ENCODE measurements at places on chromosomes 3 and 15.

DNA sequence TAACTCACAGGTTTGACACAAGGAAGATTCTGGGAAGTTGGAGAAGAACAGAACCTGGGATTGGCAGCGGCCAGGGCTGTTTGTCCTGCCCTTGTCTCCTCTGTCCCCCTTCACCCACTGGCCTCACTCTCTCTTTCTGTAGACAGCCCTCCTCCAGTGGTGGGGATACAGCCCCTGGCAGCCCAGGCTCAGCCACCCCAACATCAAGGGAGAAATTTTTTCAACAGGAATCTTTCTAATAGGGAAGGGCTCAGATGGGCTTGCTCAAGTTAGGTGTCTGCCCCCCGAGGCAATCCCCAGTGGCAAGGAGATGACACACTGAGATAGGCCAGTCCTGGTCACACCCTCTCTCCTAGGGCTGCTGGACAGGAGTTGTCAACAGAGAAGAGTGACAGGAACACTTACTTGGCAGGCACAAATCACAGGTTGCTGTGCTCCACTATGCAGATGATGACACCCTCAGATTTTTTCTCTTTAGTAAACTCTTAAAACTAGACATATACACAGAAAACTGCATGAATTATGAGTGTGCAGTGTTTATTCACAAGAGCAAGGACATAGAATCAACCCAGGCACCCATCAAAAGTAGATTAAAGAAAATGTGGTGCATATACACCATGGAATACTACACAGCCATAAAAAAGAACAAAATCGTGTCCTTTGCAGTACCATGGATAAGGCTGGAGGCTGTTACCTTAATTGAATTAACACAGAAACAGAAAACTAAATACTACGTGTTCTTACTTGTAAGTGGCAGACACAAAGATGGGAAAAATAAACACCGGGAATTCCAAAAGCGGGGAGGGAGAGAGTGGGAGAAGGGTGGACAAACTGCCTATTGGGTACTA lies 36.3 kb downstream of the PLA2G4D start:
- DNase-seq, result no peak

- no peak for DNase-seq
Measured at GRCh38 chr3:170180079-170180907, 1.2 kb downstream of the PHC3 start.

DNA sequence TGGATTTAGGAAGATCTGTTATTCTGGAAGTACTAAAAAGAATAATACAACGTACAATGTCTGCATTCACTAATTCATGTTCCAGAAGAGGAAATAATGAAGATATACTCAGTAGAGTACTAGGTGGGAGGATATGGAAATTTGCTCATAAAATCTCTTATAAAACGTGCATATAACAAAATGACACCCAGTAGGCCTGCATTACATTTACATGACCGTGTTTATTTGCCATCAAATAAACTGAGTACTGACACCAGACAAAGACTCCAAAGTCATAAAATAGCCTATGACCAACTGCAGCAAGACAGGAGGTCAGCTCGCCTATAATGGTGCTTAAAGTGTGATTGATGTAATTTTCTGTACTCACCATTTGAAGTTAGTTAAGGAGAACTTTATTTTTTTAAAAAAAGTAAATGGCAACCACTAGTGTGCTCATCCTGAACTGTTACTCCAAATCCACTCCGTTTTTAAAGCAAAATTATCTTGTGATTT lies 60.4 kb downstream of the DCUN1D1 start:
- DNase-seq, result no peak

GRCh38 chr3:139110072-139110830 lies 65.6 kb upstream of the PRR23C start:
- DNase-seq, result no peak

- no peak for DNase-seq
Measured at GRCh38 chr3:170178651-170179050, 2.9 kb downstream of the PHC3 start.

- no peak for DNase-seq
Measured at GRCh38 chr15:51580982-51581381, 41.6 kb downstream of the DMXL2 start.

DNA sequence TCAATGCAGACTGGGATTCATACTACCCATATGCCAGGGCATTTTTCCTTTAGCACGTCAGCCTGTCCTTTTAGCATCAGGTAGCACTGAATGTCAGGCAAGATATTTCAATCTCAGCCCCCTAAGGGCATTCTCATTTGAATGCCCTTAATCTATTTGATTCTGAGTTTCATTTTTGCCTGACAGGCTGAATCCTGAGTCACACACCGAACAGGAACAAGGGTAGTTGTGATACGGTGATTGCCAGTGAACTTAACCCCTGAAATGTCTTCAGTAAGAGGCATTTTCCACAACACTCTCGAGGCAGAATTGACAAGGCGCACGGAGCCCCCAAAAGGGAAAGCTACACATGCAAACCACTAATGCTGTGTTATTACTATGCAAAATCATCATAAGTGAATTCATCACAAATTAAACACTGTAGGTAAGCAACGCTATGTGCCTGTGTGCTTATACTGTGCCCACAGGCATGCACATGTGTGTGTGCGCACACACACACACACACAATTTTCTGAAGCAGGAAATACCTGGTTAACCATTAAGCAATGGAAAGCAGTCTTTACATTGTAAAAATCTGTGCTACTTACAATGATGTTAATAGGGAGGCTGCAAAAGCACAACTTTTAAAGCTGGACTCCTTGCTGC lies 130.4 kb downstream of the ZNF385D start:
- no peak for DNase-seq

GRCh38 chr3:121649645-121650044 lies 11.1 kb downstream of the HCLS1 start:
- no peak for DNase-seq

DNA sequence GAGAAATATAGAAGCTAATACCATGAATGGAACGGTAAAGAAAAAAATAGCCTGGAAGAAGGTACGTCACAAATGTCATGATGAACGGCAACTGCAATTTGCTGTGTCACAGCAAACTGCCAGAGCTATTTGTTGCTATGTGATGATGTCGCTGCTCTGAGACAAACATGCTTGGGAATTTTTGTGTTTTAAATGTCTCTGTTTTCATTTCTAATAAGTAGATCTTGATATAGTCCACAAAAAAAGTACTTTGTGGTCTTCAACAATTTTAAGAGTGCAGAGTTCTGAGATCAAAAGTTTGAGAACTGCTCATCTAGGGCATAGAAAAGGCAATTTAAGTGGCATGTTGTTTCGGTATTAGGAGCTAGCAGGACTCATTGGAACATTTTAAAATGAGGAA lies 4.3 kb upstream of the NR1D2 start:
- DNase-seq, result no peak

- peak; percentile 12 for DNase-seq
Measured at GRCh38 chr3:48748754-48749153, 31.7 kb upstream of the IP6K2 start.

GRCh38 chr15:93121973-93122910 lies 33.2 kb upstream of the RGMA start:
- no peak for DNase-seq

DNA sequence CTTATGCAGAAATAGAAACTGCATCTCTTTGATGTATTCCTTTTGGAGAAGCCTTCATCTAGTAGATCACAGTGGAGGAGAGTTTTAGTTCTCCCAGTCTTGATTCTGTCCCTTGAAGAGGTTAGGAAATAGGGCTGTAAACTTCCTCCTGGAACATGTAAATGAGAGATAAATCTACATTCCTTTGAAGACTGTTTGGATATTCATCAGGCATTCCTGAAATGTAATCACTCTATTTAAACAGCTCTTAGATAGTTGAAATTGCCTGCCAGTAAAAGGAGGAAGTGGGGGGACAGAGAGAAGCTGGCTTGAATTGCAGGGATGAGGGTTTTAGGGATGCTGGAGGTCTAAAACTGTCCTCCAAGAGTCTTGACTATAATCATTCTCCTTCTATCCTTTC lies 254.3 kb upstream of the LRRC3B start:
- no peak for DNase-seq

- no peak for DNase-seq
Measured at GRCh38 chr3:23442598-23443383, 239.7 kb downstream of the UBE2E2 start.

- no peak for DNase-seq
Measured at GRCh38 chr3:167302678-167303077, 77.4 kb downstream of the ZBBX start.

- DNase-seq, result no peak
Measured at GRCh38 chr3:168647582-168647981, 551.9 kb upstream of the GOLIM4 start.

DNA sequence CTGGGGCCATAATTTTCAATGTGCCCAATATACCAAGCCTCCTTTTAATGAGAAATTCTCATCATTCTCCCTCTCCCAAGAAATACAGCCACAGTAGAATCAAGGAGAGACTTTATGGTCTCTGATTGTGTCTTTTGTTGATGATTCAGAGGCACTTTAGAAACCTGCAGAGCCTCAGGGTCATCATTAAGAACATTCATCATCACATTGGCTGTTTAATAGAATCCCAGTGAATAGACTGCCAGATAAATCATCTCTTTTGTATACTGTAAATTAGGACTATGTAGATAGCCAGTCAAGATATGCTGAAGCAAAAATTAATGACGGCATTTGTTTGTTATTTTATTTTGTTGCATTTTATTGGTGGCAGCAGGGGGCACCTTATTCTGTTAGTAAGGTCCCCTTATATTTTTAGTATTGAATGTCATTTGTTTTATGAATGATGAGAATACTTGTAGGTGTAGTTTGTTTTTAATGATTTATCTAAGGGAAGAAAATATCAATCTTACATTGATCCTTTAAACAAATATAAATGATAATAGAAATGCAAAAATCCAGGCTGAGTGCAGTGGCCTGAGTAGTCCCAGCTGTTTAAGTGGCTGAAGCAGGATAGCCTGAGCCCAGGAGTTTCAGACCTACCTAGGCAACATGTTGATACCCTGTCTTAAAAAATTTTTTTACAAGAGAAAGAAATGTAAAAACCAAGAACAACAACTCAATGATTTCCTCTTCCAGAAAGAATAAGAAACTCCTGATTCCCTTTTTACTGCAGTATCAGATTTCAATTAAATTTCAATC lies 138.8 kb downstream of the ZBBX start:
- DNase-seq, result no peak

GRCh38 chr3:114553949-114554593 lies 260.2 kb downstream of the TIGIT start:
- DNase-seq, result no peak

- DNase-seq, result peak; percentile 31
Measured at GRCh38 chr3:11835028-11835639, 11.6 kb downstream of the TAMM41 start.

DNA sequence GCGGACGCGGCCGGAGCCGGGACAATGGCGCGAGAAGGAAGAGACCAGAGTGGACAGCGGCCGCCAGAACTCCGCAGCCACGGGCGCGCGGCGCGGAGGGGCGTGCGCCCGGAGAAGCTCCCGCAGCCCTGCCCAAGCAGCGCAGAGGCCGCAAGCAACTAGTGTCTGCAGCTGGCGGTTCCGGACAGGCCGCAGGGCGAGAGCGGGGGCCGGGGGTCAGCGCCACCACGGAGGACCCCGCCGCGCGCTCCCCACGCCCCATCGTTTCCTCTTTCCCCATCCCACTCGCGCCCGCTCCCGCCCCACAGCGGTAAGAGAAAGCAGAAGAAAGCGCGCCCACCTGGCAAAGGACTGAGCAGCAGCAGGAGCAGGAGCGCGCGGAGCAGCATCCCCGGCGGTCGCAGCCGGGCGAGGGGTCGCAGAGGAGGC lies 440 bp downstream of the PRTG start:
- peak; percentile 34 for DNase-seq

- DNase-seq, result peak; percentile 61
Measured at GRCh38 chr3:160755776-160756304, at the start of gene PPM1L. Gene PPM1L (plus strand): TSS chr3:160756231.

DNA sequence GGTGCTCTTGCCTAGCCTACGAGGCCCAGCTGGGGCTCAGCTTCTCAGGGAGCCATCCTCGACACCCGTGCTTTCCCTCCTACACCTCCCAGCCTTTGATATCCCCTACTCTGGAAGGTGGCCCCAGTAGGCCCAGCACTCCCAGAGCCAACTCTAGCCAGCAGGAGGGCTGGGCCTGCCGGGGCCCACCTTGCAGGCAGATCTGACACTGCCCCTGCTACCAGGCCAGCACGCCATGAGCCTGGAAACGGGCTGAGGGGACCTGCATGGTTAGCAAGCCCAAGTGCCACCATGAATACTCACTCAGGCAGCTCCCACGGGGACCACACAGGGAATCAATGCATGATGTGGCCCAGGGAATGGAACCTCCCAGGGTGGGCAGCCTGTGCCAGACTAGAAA lies 123.7 kb downstream of the SMAD6 start:
- DNase-seq, result no peak

DNA sequence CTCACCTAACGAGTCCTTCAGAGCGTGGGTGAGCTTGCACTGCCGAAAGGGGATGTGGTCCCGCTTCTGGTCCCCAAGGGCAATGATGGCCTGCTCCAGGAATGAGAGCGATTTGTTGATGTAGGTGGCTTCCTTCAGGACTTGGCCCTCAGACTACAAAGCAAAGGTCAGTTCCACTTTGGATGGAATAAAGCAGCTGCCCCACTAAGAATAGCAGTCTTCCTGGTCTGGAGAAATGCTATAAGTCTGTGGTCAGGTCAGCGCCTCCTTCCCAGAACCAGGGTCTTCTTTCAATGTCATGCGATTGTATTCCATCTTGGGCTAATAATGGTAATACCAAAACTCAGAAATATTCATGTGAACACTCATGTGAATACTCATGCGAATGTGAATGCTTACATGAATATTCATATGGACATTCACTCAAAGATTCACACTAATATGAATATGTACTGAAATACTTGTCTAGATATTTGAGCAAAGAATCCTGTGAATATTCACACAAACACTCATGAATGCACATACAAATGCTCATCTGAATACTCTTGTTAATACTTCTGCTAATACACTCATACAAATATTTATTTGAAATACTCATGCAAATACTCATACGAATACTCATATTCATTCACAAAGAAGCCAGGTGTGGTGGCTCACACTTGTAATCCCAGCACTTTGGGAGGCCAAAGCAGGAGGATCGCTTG lies 16.7 kb downstream of the KIF9 start:
- DNase-seq, result no peak
